ENCODE measurements at places on chromosomes 2 and 18. TPM values are rescaled to one million over a fixed set of nuclear protein-coding genes. Genes with fewer than 3 reads are reported as not detected.

Gene COL6A3
- total RNA-seq = 0.86 TPM

Gene RGPD3
- 0.57 TPM for total RNA-seq

Gene MSTN
- total RNA-seq = not detected

Gene SPHKAP
- 10.3 TPM for total RNA-seq
